Immature natural killer cell (primary cell): ENCODE measurements at places on chromosomes 7 and 10.
A peak's percentile ranks its signal among the peaks of the same experiment; 100 is the strongest.

DNA sequence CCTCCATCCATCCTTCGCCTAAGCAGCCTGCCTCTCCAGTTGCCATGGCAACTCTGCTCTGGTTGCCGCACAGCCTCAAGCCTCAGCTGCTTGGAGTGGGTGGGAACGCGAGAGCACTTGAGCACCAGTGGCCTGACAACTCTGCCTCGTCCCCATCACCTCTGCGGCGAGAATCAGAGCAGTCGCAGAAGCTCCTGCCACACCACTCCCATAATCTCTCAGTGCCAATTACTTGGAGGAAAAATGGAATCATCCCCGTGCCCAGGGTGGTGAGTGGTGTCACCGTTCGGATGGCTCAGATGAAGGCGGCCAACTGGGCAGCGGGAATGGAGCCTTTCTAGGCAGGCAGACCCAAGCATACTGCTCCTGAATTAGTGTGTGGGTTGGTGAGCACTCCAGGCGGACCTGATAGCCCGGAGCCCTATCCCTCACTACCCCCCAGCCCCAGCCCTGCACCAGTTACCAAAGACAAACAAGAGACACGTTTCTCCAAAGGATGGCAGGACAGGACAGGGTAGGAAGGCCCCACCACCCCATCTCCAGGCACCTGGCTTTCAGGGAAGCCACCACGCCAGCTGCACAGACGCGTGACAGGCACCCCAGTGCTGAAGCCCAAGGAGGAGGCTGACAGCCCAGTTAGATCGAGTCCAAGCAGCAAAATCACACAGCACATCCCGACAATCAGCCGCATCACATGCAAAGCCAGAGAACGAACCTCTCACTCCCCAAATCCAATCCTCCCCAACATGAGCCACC is 335.4 kb downstream of the PTPRN2 start:
- no peaks in the 10 kb centered on the region for H3K4me1 ChIP-seq
- DNase-seq: no peak
- H3K27me3 ChIP-seq: no peaks in the 10 kb centered on the region
- H3K27ac ChIP-seq: no peak overlapping the region
- H3K4me3 ChIP-seq: no peak overlapping the region

- no peaks in the 10 kb centered on the region for H3K27me3 ChIP-seq
- H3K36me3 ChIP-seq: no peaks in the 10 kb centered on the region
- DNase-seq: no peak
Measured at GRCh38 chr7:146539836-146540235, 423.2 kb downstream of the CNTNAP2 start.

GRCh38 chr7:6436385-6436685 is 11.4 kb downstream of the DAGLB start:
- DNase-seq: peak; percentile 6
- peaks cover 27% of the 10 kb centered on the region for H3K4me1 ChIP-seq
- no peaks in the 10 kb centered on the region for H3K36me3 ChIP-seq
- peak overlapping the region; percentile 70 for H3K4me3 ChIP-seq
- peak overlapping the region; percentile 67 for H3K27ac ChIP-seq

DNA sequence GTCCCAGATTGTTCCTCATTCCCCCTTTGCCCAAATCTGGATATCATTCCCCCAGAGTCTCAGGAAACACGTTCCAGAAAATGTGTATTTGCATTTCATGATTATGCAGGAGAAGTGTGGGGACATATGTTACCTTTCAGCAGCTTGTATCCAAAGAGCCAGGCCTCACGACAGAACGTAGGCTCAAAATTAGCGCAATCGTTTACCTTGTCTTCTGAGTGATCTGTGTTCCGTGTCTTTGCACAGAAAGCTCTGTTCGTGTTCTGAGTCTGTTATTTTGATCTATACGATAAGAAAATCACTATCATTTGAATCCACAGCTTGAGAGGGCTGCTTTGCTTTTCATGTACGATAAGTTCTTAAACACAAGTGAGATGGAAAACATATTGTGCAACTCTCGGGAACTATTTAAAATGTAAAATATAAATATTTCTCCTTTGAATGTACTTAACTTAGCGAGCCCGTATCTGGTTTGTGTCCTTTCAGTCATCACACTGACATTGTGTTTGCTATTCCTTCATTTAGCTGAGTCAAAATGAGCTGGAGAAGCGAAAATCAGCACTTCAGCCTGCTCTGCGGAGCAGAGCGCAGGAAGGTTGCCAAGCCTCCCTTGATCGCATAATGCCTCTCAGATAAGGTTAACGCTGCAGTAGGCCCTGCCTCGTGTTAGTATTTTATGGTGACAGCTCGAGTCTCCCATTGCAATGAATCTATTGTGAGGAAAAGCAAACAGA is 80.2 kb upstream of the CACNB2 start:
- no peaks in the 10 kb centered on the region for H3K36me3 ChIP-seq
- H3K27ac ChIP-seq: no peak overlapping the region
- peaks cover 3% of the 10 kb centered on the region for H3K27me3 ChIP-seq
- H3K4me3 ChIP-seq: no peak overlapping the region
- no peaks in the 10 kb centered on the region for H3K4me1 ChIP-seq
